Kidney capillary endothelial cell (primary cell): ENCODE measurements at places on chromosomes 3 and 15.

DNA sequence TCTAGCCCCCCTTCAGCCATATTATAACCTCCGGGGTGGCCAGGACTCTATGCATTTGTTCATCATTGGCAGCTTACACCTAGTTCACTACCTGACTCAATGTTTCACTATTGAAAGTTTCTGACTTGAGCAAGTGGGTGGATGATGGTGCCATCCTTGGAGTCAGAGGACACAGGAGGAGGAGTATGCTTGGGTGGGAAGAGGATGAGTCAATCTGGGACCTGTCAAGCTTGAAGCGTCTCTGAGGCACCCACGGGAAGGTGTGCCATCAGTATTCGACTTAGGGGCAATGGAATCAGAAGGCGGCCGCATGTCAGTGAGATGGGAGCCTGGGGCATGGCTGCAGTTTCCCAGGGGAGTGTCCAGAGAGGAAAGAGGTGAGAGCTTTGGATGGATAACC, 133.3 kb downstream of the EPHB1 start:
- DNase-seq = no peak

DNA sequence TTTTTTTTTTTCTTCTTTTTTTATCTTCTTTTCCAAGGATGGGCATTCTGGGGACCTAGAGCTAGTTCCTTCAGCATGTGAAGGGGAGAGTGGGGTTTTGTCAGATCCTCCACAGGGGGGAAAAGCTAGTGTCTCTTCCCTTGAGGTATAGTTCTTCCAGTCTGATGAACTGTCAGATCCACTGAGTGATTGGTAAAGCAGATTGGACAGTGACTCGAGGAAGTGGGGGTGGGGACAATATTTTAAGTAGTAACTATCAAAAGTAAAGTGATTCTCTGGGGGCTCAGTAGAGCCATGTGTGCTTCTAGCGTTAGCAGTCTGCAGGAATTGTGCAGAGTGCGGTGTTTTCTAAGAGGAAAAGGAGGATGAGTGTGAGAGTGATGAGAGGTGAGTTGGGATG, 62.0 kb upstream of the TRIM71 start:
- DNase-seq = no peak

DNA sequence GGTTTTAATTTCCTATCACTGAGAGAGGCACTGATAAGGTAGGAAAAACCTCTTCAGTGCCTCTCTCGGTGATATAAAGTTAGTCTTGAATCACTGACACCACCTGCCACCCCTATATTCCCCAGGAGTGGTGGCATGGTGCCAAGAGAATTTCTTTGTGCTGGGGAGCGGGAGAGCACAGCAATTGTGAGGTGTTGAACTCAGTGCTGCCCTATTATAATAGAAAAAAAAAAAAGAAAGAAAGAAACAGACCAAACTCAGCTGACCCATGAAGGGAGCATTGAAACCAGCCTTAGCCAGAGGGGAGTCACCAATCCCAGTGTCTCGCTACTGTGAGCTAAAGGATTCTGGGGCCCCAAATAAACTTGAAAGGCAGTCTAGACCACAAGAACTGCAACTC, 201.4 kb upstream of the STT3B start:
- DNase-seq = no peak

- no peak for DNase-seq
Observed at GRCh38 chr15:88074386-88074785, 182.2 kb downstream of the NTRK3 start.

DNA sequence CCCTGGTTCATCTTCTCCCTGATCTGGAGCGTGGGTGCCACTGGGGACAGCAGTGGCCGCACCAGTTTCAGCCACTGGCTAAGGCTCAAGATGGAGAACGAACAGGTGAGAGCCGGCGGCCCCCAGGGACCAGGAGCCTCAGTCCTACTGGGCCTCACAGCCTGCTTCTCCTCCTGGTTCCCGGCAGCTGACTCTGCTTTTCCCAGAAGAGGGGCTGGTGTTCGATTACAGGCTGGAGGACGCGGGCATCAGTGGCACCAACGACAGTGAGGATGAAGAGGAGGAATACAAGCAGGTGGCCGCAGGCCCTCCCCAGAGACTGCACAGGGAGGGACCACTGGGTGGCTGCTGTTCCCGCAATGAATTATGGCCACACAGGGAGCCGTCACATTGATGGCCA, 54.4 kb downstream of the DNAH1 start:
- no peak for DNase-seq
